ENCODE measurements at places on chromosomes 1 and 21. TPM values are rescaled to one million over a fixed set of nuclear protein-coding genes. Genes with fewer than 3 reads are reported as not detected.

GRCh38 chr1:184945029-184945428 is 29.3 kb downstream of the NIBAN1 start:
- DNase-seq = no peak

DNA sequence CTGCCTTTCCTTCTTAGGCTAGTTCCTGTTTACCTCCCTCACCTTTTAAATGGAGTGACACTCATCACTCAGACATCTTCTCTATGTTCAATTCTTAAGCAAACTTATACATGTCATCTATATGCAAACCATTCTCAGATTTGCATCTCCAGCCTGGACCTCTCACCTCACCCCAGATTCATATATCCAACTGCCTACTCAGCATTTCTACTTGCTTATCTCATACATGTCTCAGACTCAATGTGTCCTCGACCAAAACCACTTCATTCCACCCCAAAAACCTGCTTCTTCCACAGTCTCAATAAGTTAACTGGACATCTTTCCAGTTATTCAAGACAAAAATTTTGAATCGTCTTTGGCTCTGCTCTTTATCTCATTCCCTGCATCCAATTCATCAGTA is 62.6 kb downstream of the ERICH3 start:
- no peak for DNase-seq

ARHGEF10L gene
- polyA plus RNA-seq = not detected

LSM10 gene
- 118 TPM for polyA plus RNA-seq

DNA sequence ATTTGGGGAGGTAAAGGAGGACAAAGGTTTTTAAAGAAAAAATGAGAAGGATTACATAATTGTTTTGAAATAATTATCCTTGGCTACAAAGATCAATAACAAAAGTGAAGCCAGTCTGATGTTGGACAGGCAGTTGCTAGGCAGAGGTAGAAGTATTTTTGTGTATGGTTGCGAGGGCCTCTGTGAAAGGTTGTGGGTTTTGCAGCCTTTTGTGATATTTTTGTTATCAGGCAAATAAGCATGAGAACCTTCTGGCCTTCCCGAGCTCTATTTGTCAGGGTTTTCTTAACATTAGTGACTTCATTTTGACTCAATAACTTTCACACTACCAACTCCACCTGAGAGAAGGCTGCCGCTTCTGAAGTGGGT is 39.2 kb downstream of the CAPN9 start:
- DNase-seq = no peak

DNA sequence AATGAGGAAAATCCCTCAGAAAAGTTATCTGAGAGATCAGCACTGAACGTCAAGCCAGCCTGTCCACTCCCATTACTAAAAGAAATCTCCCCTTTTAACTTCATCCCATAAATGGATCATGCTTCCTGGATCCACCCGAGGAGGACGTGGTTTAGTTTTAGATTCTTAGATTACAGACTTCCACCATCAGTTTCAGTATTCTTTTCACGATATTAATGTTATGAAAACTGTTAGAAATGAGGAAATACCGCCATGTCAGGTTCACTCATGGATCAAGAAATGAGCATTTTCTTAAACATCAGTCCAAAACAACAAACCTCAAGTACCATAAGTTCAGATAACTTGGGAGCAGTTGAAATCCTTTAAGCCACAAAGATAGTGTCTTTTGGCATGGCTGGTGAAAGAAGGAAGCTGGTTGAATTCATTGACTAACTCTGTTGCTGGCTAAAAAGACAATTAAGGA is 49.8 kb downstream of the NFIA start:
- no peak for DNase-seq

- DNase-seq = no peak
Observed at GRCh38 chr1:151711044-151711800, 5.4 kb downstream of the CELF3 start.

DNA sequence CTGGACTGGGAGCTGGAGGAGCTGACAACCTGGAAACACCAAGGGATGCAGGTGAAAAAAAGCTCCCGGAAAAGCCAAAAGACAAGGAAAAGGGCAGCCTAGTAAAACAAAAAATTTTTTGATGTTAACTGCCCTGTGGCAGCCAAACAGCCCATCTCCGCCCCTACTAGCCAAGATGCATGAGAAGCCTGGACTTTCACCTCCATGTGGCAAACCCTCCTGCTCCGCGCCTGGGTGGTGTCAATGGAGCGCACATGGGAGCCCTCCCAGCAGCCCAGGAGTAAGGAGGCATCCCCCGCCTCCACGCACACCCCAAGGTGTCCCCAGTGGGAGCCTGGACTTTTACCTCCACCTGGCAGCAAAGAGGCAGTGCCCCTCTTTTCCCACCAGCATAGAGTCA is 30.5 kb downstream of the LEMD1 start:
- no peak for DNase-seq

DNA sequence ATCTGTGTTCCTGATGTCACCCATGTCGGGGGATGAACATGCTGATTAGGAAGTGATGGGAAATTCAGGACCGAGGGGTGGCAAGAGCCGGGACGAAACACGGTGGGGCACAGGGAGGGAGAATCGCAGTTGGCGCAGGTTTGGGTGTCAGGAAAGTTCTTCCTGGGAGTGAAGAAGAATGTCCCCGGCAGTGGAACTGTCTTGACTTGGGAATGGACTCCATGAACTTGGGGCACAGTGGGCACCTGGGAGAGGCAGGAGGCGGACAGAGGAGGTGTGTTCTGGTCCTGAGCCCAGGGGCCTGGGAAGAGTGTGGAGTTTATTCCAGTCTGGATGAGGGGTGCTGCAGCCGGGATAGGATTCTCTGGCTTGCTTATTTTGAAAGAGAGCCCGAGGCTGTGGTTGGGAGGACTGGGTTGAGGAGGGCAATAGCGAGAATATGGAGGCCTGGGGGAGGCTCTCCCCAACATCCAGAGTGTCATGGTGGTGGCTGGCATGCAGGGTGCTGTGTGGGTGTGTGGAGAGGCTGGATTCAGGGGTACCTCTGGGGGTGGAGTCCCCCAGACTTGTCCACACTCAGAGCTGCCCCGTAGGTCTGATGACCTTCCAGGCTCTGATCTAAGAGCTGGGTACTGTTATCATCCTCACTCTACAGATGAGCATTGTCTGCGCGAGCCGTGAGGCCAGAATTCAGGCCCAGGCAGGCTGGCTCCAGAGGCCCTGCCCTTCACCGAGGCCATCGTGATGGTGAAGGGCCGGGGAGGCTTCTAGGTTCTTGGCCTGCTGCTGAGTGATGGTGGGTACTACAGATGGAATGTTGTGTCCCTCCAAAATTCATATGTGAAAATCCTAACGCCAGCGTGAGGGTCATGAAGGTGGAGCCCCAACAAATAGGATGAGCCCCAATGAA is 274.5 kb upstream of the C1orf174 start:
- no peak for DNase-seq
